CD4-positive, CD25-positive, alpha-beta regulatory T cell (primary cell): ENCODE measurements at places on chromosomes 16 and 17. TPM values are rescaled to one million over a fixed set of nuclear protein-coding genes. Genes with fewer than 3 reads are reported as not detected.

GRCh38 chr16:86314402-86315025 lies 195.8 kb upstream of the FOXF1 start:
- no peak for DNase-seq

DNA sequence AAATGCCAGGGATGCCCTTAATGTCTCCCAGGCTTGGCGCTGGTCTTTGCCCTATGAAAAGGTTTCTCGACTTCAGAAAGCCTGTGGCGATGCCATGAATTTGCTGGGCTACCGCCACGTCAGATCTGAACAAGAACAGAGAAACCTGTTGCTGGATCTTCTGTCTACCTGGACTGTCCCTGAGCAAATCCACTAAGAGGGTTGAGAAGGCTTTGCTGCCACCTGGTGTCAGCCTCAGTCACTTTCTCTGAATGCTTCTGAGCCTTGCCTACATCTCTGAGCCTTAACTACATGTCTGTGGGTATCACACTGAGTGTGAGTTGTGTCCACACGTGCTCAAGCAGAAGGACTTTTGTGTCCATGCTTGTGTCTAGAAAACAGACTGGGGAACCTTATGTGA lies 11.4 kb downstream of the CHST4 start:
- DNase-seq, result peak; percentile 58

DNA sequence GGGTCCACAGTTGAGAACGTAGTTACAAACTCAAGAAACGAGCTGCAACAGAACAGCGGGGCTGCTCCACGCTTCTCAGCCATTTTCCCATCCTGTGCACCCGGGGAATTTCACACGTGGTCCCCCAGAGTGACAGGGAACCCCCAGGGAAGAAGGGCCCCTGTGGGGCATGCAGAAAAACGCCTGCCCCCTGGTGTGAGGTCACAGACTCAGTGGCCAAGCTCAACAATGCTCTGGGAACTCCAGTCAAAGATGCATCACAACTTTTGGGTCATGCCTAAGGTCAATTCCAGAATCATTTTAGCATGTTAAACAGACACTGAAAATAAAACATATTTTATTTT lies 115.4 kb downstream of the ZNF778 start:
- no peak for DNase-seq

DNA sequence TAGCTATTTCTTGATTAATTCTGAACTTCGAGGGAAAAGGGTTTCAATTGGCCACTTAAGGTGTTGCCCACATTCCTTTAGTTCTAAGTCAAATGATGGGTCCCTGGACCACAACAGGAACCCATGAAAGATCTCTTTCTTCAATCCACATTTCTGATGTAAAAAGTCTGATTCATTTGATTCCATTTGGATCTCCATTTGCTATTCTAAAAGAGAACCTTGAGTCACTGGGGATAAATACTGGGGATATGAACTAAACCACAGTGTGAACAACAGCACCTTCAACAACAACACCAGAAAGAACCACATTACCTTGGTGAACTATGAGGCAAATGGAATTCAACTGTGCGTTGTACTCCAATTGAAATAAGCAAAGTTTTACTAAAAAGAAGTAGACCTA lies 108.9 kb upstream of the IRX5 start:
- no peak for DNase-seq

- no peak for DNase-seq
These were observed 593.5 kb downstream of the TOX3 start for GRCh38 chr16:51953286-51953985.

GRCh38 chr17:35056013-35056412 lies 7.5 kb downstream of the RFFL start:
- DNase-seq, result no peak

- no peak for DNase-seq
These were observed 31.2 kb downstream of the CHD9 start for GRCh38 chr16:53085931-53086421.

DNA sequence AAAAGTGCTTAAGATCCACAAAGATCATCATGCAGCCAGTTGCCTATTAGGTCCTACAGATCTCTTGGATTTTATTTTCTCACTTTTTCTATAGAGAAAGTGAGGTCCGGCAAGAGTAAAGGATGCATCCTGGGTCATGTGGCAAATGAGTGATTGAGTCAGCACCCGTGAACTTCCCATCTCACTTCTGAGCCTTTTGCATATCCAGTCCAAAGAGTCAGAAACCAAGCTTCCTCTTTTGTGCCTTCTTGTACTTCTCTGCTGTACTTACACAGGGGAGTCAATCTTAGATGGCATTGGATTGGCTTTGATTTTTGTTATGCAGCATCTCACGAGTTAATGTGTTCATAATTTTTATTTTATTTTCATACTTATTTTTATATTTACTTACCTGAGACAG lies 114.2 kb upstream of the IRX5 start:
- DNase-seq, result no peak

DNA sequence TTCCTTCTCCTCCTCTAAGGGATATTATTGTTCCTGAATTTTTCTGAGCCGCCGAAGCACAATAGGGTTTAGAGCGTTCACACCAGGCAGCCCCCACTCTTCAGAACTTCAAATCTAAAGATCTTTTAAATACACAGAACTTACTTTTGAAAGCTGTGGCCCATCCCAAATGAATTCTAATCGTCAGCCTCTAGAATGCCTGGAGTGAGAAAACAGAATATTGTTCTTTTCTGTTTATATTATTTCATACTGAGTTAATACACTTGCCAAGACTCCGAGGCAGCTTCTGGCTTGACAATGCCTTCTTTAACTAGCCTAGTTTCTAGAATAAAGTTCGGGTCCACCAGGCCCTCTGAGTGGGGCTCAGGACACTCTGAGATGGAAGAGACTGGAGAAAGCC lies 405.6 kb downstream of the WWOX start:
- no peak for DNase-seq

GRCh38 chr16:81885976-81886586 lies 107.0 kb downstream of the PLCG2 start:
- DNase-seq, result peak; percentile 14

- no peak for DNase-seq
These were observed 8.4 kb downstream of the ZNF319 start for GRCh38 chr16:57992084-57992483.

DNA sequence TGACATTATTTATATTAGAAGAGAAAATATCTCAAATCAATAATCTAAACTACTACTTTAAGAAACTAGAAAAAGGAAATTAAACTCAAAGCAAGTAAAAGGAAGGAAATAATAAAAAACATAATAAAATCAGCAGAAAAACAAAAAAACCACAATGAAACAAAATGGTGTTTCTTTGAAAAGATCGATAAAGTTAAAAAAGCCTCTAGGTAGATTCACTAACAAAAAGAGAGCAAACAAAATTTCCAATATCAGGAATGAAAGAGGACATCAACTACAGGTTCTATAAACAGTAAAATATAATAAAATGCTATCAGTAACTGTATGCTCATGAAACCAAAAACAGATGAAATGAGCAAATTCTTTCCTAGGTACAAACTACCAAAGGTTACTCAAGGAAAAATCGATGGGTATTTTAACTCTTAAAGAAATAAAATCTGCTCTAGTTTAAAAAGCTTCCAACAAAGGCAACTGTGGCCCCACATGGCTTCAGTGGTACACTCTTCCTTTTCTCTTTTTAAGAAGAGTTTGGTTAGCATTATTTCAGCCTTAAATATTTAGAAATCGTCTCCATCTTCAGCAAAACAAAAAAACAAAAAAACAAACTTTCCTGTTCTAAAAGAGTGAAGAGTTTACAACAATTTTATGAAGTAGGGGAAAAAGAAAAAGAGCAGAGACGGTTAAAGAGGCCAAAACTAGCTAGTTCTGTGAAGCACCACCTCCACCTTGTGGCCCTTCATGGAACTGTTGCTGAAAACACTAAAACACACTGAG lies 102.2 kb downstream of the TRIM37 start:
- DNase-seq, result peak; percentile 74

- no peak for DNase-seq
These were observed 53.7 kb downstream of the GSG1L start for GRCh38 chr16:28009586-28010373.

- no peak for DNase-seq
These were observed 192.6 kb downstream of the CPPED1 start for GRCh38 chr16:12611006-12611477.

Gene PTX4
- not detected for total RNA-seq

Gene TOP2A
- 13.2 TPM for total RNA-seq

Gene AGRP
- not detected for total RNA-seq
